Activated naive CD4-positive, alpha-beta T cell treated with anti-CD3 and anti-CD28 coated beads, Interleukin-2, amount 50 U/mL, for 72 hours (primary cell): ENCODE measurements at places on chromosomes 6 and 20.

- DNase-seq = peak; percentile 78
Measured at GRCh38 chr6:32047855-32048766, 9.9 kb downstream of the CYP21A2 start.

DNA sequence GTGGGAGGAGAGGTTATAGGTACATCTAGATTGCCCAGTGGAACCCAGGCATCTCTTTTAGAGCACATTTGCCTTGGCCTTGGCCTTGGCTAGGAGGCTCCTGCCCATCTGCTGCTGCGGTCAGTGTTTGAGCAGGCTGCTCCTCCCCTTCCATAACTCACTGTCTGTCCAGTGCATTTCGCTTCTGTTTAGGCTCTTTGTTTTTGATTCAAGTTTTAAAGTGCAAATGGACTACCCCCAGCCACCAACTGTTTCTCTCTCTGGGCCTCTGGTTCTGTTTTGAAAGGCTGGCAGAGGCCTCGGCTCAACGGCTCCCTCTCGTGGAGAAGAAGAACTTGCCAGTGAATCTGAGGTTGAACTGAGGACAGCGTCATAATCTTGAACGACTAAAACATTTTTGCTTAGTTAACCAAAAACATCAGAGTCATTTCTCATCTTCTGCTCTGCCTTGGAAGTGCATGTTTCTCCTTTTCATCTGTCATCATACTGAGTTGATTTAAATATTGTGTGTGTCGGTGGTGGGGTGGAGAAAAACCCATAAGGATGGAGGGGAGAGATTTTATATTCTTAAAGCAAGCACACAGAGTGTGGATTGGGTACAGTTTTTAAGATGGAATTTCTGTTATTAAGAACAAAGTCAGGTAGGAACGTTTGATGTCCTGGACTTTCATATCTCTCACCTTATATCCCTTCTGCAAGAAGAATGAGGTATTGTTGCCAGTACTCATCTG lies 171.4 kb downstream of the DTNBP1 start:
- peak; percentile 77 for DNase-seq

GRCh38 chr6:159904497-159904911 lies 13.7 kb downstream of the MAS1 start:
- DNase-seq = no peak

DNA sequence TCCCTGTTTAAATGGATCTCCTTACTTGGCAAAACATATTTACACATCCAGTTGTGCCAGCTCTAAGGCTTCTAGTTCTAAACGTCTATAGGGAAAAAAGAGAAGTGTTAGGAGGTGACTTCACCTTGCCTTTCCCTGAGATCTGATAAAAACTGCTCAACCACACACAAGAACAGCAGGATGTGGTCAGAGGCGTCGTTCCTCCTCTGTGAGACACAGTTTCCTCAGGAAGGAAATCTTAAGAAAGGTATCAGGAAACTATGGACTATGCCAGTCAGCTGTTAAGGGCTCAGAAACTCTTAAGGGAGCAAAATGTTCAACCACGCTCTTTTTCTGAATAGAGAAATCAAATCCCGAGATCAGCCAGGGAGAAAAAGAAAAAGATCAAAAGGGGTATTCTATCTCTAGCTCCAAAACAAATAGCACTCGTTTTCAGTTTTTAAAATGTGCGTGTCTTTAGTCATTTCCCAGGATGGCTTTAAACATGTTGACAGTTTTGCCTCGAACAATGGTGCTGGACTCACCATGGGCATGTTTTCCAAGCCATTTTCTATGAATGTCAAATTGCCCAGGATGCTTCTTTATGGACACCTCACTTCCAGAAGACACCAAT lies 154.5 kb downstream of the HACE1 start:
- peak; percentile 13 for DNase-seq

GRCh38 chr20:63508072-63508768 lies 9.3 kb upstream of the EEF1A2 start:
- no peak for DNase-seq

DNA sequence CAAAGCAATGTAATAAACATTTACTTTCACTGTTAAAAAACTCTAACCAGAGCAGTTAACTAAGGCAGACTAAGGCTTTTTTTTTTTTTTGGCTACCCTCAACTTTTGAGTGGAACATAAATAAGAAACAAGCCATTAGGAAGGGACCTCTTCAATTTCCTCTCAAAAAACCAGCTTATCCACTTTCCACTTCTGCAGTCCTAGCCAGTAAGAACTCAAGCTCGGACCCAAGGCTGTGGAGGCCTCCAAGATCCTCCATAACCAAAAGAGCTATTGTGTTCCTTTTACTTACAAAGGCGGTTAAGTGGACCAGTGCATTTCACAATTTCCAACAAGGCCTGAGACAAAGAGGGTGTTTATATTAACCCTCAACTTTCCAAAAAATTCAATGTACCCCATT lies 5.3 kb downstream of the KCNK5 start:
- DNase-seq = no peak

DNA sequence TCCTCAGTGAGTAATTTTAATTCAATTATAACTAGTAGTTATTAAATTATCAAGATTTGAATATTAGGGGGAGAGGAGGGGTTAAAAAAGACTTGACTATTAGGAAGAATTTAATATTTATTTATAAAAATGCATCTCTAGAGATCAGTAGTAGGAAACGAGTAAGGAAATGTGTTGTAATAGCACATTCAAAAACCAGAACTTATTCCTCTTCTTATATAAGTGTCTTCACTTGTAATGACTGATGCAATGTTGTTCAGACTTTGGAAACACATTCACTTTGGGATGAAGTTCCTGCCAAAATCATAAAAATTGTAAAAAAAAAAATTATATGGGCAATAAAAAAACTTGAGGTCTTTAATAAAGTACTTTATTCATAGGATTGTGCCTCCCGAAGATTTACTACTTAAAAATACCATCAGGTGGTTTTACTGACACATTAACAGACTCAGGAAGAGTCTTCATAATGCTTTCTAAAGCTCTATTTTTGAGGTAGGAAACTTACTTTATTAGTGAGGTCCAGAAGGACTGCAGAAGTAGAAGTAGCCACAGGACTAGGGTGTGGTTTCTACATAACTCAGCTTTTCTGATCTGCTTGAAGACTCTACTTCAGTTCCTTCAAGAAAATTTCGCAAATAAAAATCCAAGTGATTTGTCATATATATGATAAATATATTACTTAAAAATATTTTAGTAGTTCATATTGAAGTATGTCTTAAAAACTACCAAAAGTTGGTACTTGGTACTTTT lies 59.8 kb downstream of the CCDC170 start:
- no peak for DNase-seq

DNA sequence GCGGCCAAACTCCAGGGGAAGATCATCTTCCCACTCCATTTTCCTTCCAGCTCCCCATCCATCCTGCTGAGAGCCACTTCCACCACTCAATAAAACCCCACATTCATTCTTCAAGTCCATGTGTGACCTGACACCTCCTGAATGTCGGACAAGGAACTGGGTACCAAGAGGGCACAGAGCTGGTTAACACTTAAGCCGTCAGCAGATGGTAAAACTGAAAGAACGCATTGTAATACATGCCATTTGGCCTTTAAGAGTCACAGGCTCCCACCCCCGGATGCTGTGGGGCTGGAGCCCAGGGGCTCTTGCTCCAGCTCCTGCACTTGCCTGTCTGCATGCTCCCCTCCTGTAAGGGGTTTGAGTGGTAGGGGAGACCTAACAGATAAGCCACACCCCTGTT lies 753.9 kb downstream of the COL12A1 start:
- DNase-seq = no peak

DNA sequence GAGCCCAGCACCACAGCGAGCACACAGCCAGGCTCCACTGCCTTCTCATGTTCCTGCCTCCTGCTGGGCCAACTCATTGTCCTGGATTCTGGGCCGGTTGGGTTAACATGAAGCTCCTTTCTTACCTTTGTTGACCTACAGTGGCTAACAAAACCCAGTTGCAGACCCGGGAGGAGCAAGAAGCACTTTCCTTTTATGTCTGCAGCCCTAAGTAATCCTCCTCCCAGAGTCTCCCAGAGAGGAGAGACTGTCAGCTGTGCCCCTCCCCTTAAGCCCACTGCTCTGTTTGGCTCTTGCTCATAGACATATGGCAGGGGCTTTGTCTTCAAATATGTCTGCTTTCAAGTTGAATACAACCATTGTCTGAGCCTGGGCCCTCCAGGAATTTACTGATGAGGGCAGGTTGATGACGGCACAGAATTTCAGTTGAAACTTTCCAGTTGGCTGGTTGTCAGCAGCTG lies 55.2 kb downstream of the PSMB1 start:
- DNase-seq = no peak

- DNase-seq = no peak
Measured at GRCh38 chr6:63452125-63452524, 120.2 kb upstream of the LOC128125822 start.

DNA sequence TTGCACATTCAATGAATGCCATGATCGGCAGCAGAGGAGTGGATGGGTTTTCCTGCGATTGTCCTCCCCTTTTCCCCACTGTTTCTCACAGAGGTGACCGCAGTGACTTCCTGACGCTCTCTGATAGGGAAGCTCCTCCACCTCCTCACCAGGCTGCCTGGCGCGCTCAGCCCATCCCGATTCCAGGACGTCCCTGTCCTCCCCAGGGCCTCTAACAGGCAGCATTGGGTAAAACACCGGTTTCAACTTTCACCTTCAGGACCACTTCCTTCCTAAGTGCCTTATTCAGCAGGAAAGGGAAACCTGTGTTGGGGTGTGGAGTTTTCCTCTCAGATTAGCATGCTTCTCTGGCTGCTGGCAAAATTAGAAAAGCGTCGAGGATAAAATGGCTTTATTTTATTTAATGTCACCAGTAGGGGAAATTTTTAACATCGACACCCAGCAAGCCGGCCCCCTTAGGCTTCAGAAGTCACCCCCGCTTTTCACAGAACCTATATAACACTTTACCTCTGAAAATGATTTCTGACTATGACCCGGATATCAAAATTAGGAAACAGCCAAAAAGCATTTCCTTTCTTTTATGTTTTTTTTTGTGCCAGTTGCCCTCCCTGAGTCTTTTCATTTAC lies 570.4 kb upstream of the GJE1 start:
- peak; percentile 55 for DNase-seq

DNA sequence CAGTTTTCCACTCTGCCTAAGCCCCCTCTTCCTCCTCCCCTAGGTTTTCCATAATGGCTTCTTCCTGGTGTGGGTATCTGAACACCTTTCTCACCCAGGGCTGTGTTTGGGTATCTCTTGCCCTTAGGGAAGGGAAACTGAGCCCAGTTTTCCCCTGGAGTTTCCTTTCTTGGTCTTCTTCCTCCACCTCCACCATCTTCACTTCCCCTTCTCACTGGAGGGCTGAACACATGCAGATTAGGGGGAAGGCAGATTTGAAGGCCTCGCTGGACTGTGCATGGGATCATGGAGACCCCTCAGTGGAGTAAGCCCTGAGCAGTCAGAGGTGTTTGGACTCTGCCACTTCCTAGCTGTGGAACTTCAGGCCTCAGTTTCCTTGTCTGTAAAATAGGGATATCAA lies 27.8 kb downstream of the FOXP4 start:
- DNase-seq = no peak

DNA sequence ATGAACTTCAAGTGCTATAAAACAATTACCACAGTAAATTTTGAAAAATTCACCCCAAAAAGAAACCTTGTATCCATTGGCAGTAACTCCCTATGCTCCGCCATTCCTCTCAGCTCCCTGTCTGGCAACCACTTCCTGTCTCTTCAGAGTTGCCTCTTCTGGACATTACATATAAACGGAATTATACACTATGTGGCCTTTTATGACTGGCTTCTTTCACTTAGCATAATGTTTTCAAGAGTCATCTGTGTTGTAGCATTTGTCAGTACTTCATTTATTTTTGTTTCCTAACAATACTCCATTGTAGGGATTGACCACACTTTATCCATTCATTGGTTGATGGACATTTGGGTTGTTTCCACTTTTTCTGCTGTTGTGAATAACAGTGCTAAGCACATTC lies 50.1 kb downstream of the CEP43 start:
- DNase-seq = no peak

DNA sequence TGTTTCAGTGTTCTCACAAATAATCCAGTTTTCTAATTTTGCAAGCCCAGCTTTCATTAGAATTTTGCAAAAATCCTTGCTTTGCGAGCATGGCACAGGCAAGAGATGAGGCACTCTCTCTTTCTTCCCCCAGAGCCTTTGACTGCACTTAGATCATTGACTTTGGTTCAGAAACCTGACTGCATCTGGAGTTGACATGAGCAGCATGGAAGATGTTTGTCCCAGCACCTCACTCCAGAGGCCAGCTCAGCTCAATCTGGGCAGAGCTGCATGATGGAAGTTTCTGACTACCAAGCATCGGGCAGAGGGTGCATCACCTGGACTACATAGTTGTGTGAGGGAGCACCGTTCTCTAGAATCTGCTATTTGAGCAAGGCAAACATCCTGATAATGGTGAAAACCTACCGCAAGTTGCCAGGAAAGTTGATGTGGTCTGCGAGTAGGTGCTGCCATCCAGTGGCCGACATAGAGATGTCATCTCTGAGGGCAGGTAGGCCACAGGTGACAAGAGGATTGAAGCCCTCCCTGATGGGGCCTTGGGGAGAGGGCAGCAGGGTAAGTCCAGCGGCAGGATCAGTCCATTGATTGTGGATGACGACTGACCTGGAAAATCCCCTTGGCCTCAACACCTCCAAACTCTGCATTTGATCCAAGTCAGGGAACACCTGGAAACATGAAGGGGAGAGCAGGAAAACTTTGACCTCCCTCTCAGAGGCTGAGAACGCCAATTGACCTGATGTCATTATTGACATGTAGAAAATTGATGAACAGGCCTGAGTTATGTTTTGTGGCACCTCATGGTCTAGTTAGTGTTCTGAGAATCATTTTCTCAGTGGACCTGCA lies 3.8 kb upstream of the LPA start:
- no peak for DNase-seq

GRCh38 chr20:63651942-63652191 lies 1.4 kb downstream of the STMN3 start:
- no peak for DNase-seq

DNA sequence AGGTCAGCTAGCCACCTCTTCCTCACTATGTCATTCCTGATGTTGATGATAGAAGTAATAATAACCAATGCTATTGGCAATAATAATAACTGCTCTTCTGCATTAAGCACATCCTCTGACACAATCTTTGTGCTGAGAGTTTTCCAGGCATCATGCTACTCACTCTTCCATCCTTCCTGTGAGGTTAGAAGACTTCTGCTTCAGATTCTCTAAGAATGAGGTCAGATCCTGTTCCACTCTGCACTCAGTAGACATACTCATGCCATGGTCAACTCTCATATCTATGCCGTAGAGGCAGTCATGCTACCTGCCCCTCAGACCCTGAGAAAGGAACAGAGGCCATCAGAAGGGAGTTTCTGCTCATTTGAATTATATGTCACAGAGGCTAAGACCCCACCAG lies 98.1 kb upstream of the TOP1 start:
- DNase-seq = no peak

GRCh38 chr6:112287577-112288225 lies 33.3 kb upstream of the LAMA4 start:
- DNase-seq = no peak
